SK-N-MC (cell line): ENCODE measurements at places on chromosomes 5 and 9.

DNA sequence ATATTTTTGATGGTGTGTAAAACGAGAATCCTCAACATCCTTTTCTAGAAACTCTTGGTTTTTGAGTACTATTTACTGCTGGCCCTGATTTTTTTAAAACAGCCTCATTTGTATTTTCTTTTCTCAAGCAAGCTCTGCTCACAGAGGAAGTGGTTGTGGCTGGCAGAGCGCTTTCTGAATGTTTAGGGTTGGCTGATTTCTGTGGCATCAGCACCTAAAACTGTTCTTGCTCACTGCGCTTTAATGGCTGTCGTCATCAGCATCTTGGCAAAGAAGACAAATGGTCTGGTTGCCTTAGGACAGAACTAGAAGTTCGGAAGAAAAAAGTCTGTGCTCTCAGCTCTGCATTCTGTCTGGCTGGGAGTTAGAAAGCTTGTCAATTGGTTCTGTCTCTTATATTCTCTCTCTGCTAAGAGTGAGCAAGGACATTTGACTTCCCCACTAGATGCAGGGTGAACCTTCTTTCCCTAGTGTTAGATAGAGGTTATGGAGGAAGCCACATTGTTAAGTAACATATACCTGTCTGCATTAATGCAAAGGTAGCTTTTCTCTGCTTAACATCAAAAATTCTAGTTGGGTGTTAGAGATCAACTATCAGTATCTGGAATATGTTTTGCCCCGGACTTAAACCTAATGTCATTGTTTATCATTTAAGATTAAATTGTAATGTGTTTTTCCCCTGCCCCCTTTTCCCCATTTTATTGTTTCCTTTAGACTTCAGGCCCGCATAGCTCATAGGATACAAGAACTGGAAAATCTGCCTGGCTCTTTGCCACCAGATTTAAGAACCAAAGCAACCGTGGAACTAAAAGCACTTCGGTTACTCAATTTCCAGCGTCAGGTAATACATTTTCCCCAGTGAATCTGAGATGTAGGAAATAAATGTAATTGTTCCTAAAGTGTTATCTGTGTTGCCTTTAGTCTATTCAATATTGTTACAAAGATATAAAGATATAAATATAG lies 39.0 kb downstream of the SMARCA2 start:
- DNase-seq, result no peak

DNA sequence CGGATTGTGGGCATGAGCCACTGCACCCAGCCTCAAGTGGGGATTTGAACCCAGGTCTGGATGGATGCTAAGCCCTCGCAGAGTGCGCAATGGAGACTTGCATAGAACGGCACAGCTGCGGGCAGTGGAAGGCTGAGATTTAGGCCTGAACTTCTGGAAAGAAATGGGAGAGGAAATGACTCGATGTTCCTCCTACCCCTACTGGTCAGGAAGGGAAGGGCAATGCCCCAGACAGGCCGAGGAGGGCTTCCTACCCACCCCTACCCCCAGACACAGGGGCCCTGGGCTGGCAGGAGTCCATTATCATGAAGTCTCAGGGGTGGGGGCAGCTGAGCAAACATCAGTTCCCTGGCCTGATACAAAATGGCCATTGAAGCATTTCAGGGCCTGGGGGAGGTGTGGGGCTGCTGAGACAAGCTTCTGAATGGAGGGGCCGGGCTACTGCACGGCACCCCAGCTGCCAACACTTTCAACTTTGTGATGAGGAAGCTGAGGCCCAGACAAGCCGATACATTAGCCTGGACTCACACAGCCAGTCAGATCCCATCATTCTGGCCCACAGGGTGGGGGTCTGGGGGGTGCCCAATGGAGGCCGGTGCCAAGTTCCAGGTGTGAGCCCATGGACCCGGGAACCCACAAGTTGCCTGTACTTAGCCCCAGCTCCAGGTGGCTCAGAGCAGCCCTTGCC lies 13.5 kb upstream of the WDR38 start:
- no peak for DNase-seq

- no peak for DNase-seq
Measured at GRCh38 chr5:134175921-134176510, 734 bp downstream of the SKP1 start.

GRCh38 chr5:98557916-98558315 lies 215.5 kb upstream of the RGMB start:
- no peak for DNase-seq

- DNase-seq, result no peak
Measured at GRCh38 chr9:89803403-89803802, 198.6 kb downstream of the GADD45G start.

DNA sequence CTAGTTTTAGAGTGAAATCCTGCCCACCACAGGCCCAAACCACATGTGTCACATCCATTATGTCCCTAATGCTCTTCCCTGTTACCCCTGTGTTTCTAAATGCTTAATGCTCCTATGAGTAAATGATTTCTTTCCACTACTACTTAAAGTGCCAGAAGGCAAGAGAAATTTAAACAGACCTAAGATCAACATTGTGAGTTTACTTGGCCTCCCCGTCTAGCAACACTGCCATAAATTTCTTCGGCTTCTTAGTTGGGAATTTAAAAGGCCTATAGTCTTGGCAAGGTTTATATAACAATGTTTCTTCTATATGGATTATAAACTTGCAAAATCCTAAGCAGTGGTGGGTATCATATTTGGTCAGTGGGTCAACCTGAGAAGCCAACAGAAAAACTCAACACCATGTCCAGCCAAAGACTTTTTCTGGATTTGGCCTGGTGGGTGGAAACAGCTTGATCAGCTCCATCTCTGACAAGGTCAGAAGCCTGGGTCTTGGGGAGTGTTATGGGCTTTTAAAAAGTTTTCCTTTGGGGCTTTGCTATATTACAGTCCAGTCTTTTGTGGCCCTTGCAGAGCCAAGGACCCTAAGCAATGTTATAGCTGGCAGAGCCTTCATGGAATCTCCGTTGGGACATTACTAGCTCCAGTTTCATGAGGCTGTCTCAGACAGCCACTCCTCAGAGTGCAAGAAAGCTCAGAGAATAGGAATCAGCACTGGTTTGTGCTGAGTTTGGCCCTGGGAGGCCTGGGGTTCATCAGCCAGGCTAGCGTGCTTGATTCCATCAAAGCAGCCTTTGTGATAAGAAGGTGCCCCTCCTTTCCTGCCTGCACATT lies 119.8 kb downstream of the PRDM6 start:
- DNase-seq, result no peak

GRCh38 chr9:19358701-19359100 lies 21.3 kb downstream of the RPS6 start:
- DNase-seq, result no peak

- DNase-seq, result no peak
Measured at GRCh38 chr5:181199881-181200638, 4.9 kb downstream of the TRIM7 start.

DNA sequence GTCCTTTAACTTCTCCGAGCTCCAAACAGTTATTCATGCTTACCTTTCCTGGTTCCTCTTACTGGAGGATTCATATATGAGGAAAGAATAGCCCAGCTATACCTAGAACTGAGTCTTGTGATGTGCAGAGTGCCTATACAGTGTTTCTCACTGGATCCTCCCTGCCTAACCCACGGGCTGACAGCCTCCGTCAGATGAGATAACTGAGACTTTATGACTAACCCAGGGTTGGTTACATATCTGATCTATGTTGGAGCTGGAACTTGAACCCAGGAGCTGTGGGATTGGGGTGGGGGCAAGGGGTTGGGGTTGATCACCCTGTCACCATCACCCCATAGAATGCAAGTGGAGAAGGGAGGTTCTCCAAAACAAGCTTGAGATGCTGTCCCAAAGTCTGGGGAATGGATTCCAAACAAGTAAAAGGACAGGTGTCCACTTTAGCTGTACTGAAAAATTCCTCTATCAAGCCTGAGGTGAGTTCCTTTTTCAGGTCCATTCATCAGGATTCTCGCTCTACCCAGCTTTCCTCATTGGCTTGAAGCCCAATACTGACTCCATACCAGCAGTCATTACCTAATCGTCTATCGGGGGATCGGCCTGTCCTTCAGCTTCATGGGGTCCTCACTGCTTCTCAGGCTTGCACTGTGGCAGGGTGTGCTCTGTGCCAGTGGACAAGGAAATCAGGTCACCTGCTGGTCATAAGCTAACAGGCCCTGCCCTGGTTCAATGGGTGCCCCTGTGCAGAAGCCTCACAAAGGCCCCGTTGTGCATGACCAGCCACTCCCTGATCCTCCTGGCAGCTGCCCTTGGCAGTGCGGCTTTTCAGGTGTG lies 100.6 kb downstream of the ARHGAP26 start:
- no peak for DNase-seq

GRCh38 chr9:106060885-106061284 lies 366.5 kb downstream of the TMEM38B start:
- DNase-seq, result no peak

GRCh38 chr5:57513785-57514184 lies 31.2 kb upstream of the ACTBL2 start:
- no peak for DNase-seq

GRCh38 chr5:129904667-129905472 lies 605 bp downstream of the CHSY3 start:
- no peak for DNase-seq

DNA sequence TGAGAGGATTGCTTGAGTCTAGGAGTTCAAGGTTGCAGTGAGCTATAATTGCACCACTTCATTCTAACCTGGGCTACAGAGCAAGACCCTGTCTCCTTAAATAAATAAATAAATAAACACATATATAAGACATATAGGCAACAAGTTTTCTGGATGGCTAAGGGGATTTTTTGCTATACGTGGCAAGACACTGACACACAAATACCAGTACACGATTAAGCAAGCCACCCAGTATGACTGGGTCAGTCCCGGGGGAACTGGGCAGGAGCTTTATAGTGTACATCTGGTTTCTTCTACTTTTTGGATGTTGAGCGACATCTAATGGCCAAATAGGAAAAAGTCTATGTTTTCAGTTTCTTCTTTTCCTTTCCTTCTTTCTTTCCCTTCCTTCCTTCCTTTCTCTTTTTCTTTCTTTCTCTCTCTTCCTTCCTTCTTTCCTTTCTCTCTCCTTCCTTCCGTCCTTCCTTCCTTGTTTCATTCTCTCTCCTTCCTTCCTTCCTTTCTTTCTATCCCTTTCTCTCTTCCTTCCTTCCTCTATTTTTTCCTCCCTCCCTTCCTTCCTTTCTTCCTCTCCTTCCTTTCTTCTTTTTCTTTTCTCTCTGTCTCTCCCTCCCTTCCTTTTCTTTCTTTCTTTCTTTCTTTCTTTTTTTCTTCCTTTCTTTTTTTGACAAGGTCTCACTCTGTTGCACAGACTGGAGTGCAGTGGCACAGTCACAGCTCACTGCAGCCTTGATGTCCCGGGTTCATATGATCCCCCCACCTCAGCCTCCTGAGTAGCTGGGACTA lies 47.0 kb upstream of the PLIN2 start:
- no peak for DNase-seq

GRCh38 chr5:89436464-89436863 lies 553.5 kb upstream of the MEF2C start:
- DNase-seq, result no peak

- DNase-seq, result no peak
Measured at GRCh38 chr5:35789732-35790456, 66.8 kb upstream of the IL7R start.

DNA sequence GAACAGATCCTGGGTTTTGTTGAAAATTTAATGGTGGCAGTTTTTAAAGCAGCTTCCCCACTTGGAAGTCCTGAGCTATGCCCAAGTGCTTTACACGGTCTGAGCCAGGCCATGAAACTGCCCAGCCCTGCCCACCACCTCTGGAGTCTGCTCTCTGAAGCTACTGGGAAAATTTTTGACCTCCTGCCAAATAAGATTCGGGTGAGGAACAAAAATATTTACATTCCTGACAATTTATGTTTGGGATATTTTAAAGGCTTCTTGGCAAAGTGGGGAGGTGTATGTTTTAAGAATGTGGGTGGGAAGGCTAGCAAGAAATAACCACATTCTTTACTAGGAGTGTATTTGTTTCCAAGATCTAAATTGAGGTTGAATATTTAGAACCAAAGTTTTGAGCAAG lies 50.0 kb downstream of the HACD4 start:
- DNase-seq, result no peak

DNA sequence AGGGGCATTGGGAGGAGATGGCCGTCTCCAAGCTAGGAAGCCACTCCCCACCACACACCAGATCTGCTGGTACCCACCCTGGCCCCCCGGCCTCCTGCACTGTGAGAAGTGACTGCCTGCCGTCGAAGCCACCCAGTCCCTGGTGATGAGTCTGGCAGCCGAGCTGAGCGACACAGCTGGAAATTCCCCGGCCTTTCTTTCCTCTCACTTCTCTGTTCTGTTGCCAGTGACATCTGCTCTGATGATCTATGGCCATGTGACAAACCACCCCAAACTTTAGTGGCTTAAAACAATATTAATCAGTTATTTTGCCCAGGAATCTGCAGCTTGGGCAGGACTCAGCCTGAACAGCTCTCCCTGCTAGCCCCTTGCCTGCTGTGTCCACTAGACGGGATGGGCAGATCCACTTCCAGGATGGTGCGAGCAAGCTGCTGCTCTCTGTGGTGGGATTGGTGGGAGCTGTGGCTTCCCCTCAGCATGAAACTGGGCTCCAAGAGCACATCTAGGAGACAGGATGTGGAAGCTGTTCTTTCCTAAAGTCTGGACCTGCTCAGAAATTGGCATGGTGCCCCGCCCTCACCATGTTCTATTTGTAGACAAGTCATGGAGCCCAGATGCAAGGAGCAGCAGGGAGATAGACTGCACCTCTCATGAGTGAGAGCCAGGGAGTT lies 211.2 kb downstream of the GADD45G start:
- DNase-seq, result no peak
